ENCODE measurements at places on chromosomes 5 and 9.

GRCh38 chr5:16792598-16793275, 143.4 kb downstream of the MYO10 start:
- DNase-seq: no peak

GRCh38 chr5:73494721-73495120, 3.5 kb upstream of the BTF3 start:
- no peak for DNase-seq

GRCh38 chr5:172683645-172684471, 42.8 kb downstream of the NEURL1B start:
- no peak for DNase-seq

DNA sequence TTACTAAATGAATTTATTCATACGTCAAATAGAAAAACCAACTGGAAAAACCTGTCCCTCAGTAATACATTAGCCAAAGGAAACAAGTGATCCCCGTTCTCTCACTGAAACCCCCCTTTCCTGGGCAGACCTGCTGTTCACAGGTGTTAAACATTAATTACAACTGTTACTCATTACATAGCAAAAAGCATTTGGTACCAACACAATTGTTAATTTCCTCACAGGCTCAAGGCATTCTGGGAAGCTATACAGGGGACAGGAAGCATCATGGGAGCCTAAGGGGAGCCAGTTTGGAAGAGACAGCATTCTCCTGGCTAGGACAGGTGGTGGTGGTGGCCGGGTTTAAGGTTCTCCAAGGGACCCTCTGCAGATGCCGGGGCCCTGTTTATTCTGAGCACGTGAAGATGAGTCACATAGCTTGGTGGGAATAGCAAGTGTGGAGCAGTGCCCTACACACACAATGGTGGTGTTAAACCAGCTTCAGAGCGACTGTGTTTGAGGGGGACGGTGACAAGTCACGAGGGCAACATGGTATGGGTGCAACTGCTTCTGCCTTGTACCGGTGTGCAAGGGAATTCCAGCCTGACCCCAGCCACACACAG, 62.6 kb upstream of the SLC25A51 start:
- DNase-seq: no peak
